NCI-H1105 treated with DMSO at 0.1 percent for 48 hours (cell line): ENCODE measurements at places on chromosomes 6 and 20.

DNA sequence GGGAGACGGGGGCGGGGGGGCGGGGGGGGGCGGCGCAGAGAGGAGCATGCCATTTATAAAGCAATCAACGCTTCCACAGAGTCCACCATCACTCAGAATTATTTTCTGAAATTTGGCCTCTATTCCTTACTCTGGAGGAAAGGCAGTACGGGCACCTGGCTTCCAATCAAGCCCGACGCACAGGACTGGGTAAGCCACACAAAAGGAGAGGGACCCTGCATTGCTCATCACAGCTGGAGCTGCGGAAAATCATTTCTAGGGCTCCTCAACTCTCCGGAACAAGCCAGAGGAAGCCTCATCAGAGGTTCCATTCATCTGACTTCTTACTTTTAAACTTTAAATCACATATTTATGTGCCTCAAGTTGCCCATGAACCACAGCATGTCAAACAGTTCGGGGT is 55.9 kb downstream of the TTI1 start:
- no peak for DNase-seq

- no peak for DNase-seq
Measured at GRCh38 chr6:79143320-79143898, 65.4 kb upstream of the PHIP start.

DNA sequence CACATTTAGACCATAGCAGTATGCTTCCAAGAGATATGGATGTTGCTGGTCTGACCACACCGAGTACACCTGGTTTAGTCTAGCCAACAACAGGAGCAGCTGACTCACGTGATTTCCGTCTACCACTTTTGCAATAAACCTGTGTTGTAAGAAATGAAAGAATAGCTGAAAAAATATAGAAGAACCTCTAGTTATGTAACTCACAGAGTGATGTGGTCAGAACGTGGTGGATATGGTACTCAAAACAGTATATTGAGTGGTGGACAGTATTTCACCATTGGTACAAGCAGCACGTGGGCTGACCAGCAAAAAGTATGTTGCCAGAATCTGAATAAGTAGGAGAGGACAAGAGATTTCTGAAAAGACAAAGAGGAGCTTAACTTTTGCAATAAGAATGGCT is 226.9 kb downstream of the TBC1D7 start:
- no peak for DNase-seq

DNA sequence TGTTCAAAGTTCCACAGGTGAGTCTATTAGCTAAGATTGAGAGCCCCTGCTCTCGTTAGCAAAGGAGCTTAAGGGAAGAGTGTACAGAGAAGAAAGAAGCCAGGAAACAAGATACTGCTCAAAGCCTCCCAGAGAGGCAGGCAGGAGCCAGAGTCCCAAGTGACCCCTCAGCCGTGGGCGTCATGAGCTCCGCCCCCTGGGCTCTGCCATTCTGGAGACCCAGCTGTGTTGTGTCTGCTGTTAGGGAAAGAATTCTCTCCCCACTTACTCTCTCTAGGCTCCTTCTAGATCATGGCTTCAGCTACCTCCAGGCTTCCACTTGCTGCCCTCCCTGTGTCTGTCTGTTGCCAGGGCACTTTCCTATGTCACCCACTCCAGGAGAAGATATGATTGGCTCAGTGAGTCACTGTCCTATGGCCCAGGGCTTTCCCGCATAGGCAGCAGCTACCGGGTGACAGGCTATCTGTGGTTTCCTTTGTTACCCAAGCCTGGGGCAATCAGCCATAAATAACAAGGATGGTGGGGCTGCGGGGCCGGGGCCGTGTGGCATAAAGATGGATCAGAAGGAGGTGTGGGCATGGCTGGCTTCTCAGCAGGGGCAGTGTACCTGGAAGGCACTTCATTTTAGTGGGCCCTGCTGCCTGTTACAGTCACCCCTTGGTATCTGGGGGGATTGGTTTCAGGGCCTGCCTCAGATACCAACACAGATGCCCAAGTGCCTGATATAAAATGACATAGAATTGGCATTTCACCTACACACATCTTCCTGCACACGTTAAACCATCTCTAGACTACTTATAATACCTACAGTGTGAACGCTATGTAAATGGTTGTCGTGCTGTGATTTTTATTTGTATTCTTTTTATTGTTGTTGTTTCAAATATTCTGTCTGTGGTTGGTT is 118.9 kb downstream of the ARMC2 start:
- DNase-seq: no peak

GRCh38 chr20:57308451-57309271 is 20.9 kb upstream of the SPO11 start:
- DNase-seq: no peak

DNA sequence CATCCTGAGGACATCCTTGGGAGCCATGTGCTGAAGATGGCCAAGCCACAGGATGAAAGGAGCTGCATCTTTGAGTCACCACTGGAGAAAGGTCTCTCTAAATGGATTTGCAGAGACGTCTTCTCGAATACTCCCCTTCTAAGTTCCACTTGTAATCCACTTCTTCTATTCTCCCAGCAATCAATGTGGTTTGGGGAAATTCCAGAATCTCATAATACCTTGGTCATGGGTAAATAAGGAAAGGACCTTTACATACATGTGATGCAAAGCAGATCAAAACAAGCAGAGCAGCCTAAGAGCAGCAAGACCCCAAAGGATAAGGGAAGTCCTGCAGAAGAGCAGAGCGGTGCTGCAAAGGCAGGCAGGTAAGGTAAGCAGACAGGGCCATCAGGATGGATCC is 35.3 kb downstream of the TRIM38 start:
- no peak for DNase-seq

DNA sequence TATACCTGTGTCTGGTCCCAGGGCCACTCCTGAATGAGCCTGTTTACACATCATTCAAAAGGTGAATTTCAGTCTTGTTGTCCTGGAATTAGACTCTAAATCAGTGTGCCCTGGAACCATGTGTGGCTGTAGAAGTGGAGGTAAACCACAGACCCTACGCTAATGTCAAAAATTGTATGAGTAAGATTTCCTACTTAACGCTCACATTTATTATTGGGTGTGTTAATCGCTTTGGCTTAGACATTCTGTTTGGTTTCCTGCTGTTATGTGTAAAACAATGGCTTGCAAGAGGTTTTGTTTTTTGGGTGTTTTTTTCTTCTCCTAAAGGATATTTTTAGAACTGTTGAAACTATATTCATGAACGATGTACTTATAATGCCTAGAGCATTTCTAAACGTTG is 19.3 kb downstream of the PLCB1 start:
- DNase-seq: no peak

DNA sequence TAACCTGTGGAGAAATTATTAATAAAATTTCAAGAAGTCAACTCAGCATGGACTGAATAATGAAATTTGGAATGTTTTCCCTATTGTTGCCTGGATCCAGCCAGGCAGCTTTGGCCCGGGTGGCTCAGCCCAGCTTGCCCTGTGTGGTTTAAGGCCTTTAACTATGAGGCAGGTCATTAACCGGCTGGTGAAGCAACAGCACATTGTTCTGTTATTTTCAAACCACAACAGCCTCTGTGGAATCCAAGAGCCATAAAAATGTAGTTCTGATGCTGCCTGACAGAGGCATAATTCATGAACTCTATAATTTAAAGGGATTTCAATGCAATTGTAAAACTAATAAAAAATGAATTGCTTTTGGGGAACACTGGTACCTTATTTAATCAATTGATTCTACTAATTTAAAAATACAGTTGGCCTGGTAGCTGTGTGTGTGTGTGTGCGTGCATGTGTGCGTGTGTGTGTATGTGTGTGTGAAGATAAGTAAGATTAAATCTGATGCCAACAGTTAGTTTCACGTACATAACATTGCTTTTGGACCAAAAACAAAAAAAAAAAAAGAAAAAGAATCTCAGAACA is 117.7 kb downstream of the RPS12 start:
- DNase-seq: no peak
